ENCODE measurements at places on chromosomes 16 and 17.

- peak; percentile 56 for DNase-seq
These were observed 41.0 kb downstream of the NXPH3 start for GRCh38 chr17:49616601-49617131.

GRCh38 chr16:60414613-60415012 is 1621.6 kb downstream of the CDH8 start:
- no peak for DNase-seq

DNA sequence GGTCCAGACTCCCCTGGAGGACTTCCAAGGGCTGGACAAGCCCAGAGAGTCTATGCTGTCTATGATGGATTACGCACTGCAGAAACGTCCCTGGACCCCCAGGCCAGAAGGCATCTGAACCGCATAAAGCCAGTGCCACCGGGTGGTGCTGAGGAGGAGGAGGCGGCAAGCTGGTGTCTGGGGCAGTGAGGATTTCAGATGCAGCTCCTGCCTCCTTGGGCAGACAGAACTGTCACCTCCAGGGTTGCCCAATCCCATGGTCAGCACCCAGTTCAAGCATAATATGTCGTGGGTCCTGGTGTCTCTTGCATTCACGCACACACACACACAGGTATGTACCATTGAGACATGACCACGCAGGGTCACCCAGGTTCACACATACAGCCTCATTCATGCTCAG is 25.6 kb downstream of the RAP1GAP2 start:
- no peak for DNase-seq

DNA sequence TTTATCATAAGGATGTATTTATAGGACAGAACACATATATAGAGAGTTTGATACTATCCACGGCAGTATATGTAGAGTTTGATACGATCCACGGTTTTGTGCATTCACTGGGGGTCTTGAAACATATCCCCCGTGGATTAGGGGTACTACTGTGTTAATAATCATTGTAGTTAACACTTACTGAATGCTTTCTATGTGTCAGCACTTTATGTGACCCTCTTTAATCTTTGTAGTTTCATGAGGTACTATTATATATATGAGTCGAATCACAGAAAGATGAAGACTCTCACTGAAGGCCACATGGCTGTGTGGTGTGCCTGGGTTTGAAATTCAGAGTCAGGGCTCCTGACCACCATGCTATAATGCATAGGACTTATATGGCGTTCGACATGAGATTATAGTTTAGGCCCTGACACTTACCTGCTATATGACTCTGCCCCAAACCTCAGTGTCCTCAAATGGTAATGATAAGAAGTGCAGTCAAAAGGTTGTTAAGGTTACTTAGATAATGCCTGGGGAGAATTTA is 4.3 kb upstream of the HEATR6 start:
- no peak for DNase-seq

DNA sequence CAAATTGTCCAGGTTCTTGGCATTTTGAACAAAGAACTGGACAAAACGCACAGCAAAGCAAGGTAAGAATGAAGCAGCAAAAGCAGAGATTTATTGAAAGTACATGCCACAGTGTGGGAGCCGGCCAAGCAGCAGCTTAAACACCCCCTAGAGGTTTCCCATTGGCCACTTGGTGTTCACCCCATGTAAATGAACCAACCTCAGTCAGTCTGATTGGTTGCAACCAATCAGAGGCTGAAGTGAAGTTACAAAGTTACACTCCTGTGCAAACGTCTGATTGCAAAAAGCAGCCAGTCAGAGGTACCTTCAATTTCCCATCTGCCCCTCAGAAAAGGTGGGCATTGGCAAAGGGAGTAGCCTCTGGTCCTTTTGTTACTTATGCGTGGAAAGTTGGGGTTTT is 8.8 kb upstream of the ZNF263 start:
- no peak for DNase-seq

GRCh38 chr17:55722016-55722736 is 488 bp downstream of the TMEM100 start:
- DNase-seq: no peak

- DNase-seq: no peak
These were observed 4.4 kb upstream of the ERN1 start for GRCh38 chr17:64134216-64134970.

DNA sequence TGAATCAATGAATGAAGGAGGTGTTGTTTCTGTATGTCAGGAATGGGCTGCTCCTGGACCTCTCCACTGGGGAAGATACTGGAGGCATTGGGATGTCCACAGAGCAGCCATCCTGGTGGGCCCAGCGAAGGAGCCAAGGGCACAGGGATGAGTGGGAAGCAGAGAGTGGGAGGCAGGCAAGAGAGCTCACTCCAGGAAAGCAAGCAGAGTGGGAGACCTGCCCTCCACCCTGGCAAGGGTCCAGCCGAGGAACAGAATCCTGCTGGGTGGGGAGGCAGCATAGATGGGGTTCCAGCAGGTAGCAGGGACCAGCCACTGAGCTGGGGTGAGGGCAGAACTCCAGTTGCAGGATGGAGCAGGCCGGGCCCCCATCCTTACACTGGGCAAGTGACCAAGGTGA is 71.9 kb upstream of the AMZ2 start:
- DNase-seq: no peak

- no peak for DNase-seq
These were observed 346.9 kb downstream of the C16orf95 start for GRCh38 chr16:86970279-86970678.

DNA sequence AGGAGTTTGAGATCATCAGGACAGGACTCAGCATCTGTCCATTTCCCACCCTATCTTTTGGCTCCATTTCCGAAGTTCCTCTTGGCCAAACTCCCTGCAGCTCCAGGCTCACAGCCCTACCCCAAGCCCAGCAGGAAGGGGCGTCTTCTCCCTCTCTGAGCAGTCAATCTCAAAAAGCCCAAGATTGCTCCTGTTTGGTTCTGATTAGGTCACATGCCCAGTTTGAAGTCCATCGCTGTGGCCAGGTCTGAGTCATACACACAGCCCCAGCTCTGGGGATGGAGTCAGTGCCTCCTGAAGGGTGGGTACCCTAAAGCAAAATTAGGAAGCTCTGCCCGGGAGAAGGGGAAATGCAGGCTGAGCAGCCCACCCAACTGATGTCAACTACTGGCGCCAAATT is 23.9 kb downstream of the SNX20 start:
- DNase-seq: no peak
